CD4-positive, alpha-beta T cell treated with Interferon gamma for 1 hour (primary cell): ENCODE measurements at places on chromosomes 6 and 20.

GRCh38 chr6:73004231-73004630 lies 221.1 kb downstream of the KHDC1L start:
- DNase-seq = no peak

GRCh38 chr20:45117581-45117980 lies 2.6 kb upstream of the WFDC5 start:
- DNase-seq = no peak

DNA sequence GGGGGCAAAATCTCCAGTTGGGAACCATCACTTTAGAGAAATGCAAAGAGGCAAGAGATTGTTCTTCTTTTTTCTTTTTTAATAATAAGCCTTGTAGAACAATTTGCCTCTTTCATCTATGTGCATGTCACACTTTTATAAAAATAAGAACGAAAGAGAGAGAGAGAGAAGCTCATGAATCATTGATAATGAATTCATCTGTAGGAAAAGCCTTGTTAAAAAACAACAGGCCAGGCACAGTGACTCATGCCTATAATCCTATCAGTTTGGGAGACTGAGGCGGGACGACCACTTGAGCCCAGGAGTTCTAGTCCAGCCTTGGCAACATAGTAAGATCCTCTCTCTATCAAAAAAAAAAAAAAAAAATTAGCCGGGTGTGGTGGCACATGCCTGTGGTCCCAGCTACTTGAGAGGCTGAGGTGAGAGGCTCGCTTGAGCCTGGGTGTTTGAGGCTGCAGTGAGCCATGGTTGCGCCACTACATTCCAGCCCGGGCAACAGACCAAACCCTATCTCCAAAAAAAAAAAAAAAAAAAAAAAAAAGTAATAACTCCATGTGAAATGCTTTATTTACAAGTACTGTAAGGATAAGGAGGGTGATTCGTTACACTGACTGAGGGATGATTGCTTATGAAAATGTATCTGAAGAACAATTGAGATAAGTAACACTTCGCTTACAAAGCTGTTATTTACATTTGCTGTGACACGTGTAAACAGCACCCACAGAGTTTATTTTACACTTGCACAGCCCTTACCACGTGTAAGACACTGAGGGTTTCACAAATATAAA lies 6.0 kb downstream of the CCN5 start:
- no peak for DNase-seq

DNA sequence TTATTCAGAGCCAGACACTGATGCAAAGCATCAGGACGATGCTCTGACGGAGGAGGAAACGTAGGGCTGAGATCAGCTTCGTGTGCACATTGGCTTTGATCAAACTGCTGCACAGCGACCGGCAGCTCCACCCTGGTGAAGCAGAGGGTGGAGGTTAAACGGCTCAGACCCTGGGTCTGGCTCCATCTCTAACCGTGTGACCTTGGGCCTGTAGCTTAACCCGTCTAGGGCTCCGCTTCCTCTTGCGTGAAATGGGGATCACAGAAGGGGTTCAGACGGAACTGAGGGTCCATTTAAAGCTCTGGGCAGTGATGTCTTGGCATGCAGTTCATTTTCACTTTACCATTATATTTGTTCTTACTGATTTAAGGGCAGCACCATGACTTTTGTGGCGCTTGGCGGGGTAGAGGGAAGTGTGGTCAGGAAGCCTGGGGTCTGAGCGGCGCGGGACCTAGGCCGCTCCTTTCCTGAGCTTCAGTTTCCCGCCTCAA lies 644 bp downstream of the RBL1 start:
- peak; percentile 55 for DNase-seq

DNA sequence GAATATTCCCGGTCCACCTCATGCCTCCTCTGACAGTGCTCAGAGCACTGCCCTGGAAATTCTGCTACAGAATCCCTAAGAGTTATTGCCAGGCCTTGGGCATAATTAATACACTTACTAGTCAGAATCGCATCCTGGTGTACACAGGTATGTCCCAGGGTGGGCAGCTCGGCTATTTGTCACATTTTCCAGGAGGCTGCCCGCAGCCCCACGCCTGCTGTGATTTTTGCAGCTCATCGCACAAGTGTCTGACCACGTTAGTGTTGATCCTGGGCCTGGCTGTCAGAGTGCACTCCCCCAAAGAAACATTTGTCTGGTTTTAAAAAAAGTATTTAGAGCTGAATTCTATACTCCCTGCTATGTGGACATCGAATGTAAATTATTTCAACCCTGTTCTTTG lies 105.4 kb downstream of the CD83 start:
- DNase-seq = no peak

GRCh38 chr20:6245436-6245835 lies 122.6 kb upstream of the FERMT1 start:
- no peak for DNase-seq

DNA sequence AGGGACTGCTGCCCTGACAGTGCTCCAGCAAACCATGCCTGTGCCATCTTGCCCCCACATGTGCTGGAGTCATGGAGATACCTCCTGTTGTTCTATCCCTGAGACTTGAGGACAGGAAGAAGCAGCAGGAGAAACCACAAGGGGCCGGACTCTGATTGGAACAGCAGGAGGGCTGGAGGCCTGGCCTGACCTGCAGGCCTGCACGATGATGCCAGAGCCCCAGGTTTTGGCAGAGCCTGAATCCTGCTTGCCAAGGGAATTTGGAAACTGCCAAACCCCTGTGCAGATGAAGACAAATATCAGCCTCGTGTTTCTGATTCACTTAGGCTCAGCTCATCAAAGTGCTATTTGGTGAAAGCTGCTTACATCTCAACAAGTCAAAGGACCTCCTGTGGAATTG lies 177.6 kb downstream of the MAFB start:
- DNase-seq = no peak

DNA sequence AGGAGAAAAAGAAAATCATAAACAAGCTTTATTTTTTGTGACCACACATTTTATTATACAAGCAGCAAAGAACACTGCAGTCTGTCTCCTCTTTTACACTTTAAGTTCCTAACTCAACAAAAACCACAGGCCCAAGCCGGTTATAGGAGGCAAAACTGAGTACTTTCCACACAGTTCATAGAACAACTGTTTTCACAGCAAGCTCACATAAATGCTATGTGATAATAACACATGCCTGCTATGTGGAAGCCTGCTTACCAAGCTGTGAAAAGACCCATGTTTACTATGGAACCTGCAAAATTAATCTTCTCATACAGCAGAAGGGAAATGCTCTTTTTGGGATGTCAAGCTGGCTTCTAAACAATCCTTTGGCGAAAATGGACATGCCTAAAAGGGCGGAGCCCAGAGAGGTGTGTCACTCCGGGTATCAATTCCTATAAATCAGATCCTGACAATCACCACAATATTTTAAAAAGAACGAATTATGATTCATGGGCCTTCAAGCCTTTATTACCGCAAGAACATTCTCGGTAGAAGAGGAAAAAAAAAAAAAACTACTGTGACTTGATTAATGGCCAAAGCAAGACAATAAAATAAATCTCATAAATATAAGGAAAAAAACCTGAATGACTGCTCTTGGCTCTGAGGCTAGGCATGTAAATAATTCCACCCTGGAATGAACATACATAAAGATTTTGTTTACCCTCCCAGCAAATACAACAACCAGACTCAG lies 2.6 kb downstream of the TRERF1 start:
- no peak for DNase-seq

DNA sequence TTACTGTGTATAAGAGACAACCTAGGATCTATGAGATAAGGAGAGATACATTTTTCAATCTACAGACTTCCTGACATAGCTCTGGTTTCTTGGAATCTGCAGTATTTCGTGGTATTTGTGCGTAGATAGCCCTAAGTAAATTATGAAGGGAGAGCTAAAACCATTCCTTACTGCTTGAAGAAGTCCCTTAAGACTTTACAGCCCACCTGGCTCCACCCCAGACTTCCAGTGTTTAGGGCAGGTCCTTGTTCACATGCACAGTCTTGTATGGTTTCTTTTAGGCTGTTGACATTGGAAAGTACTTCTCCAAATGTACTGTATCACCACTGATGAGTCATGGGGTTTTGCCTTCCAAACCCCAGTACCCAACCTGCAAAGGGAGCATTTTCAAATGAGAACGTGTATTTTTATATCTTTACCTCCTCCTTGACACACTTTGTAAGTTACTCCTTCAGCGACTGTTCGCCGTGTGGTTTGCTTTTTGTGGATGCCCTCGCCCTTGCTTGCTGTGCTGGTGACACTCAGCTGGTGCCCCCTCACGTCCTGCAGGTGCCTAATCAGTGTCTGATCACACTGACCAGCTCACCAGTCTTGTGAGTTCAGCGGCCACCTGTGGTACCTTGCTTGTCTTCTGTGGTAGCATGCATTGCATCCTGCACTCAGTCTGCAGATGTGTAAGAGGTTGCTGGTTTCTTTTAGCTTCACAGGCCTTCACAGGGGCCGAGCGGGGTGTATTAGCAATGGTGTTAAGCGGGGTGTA lies 73.3 kb downstream of the IGF2R start:
- no peak for DNase-seq

DNA sequence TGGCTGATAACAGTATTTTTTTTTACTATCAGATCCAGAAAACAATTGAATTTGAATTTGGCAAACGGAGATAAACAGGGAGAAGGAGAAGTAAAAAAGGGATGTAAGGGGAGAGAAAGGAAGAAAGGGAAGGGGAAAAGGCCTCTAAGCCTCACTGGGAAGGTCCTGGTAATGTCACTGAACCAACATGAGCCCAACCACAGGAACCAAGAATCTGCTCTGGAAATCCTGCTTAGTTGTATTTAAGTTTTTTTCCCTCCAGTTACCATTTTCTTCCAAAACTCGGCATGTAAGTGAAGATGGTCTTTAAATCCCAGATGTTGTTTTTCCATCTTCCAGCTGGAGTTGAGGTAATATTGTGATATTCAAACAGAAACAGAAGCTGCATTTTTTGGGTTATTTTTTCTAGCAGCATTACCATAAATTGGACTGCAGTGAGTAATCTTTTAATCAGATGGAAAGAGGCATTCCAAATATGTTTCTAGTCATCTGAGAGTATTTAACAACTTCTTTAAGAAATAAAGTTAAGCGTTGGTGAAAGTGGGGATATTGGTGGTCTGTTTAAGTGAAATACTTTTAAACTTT lies 91.1 kb downstream of the TXNDC5 start:
- no peak for DNase-seq

DNA sequence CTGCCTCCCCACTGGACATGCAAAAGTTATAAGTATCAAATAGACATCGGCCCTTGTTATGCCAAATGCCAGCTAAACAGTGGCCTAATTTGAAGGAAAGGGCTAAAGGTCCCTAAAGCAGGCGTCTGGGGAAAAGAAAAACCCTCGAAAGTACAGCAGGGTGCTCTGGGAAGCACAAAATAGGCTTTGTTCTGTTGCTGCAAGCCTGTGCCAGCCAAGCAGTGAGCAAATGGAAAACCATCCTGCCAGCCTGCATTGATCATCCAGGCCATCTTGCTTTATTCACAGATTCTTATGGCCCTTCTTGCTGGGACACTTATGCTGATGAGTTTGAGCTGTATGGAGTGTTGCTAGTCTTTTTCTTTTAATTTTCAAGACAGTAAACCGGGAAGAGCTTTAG lies 62.2 kb upstream of the PLEKHG1 start:
- DNase-seq = no peak

- DNase-seq = no peak
These were observed 113.1 kb downstream of the C6orf58 start for GRCh38 chr6:127690092-127690491.
